H9 (cell line): ENCODE measurements at places on chromosomes 7 and 10.

GRCh38 chr7:3634396-3634795 is 333.3 kb downstream of the SDK1 start:
- DNase-seq, result no peak

GRCh38 chr10:1064964-1065247 is 8.7 kb downstream of the WDR37 start:
- DNase-seq, result no peak

DNA sequence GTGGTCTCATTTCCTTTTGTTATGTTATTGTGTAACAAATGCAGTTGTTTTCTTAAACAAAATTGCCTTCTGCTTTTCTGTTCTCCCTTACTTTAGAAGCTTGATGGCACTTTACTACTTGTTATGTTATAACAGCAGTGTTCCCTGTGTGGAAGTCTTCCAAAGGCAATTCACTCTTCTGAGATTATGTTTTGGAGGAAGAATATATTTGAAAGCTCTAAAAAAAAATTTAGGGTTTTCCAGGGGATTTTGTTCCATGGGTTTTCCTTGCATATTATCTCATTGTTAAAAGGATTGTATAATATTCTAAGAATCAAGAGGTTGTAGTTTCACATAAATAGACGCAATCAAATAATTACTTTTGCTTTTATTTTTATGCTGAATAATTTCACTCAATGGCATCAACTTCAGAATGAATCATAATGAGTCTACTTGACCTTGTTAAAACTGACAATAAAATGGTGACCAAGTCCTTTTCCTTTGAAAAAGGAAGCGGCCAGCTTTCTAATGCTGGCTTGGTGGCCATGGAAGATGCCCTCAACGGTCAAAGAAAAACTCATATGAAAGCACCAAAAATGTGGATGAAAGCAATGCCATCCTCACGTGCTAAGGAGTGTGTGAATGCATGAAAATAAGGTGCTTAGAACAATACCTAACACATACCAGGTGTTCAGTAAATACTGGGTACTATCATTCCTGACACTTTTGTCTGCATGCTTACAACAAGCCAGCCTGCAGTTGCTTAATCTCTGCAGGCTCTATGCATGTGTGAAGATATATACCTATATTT is 92.4 kb upstream of the KLF6 start:
- DNase-seq, result no peak

GRCh38 chr10:14507176-14507575 is 176.5 kb upstream of the FRMD4A start:
- no peak for DNase-seq

- no peak for DNase-seq
Observed at GRCh38 chr7:27314111-27314510, 71.5 kb downstream of the EVX1 start.

DNA sequence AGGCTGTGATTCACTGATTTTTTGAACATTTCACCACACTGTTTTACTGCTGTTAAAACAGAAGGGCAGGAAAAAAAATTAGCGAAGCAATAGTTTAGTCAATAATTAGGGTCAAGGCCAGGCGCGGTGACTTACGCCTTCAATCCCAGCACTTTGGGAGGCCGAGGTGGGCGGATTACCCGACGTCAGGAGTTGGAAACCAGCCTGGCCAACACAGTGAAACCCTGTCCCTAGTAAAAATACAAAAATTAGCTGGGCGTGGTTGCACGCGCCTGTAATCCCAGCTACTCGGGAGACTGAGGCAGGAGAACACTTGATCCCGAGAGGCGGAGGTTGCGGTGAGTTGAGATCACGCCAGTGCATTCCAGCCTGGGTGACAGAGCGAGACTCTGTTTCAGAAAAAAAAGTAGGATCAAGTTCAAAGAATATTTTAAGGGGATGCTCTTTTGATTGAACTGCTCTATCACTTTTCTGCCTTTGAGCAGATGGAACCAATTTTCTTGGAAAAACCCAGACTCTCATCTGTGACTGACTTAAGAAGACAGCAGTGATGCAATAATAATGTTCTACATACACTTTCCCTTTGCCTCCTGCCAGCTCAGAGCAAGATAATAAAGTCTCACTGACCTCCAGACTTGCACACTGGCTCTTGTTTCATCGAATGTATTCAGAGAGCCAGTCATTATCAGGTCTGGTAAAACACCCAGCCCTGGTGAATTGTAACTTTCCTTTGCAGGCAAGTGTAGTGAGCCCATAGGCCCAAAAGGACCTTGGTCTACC is 1.6 kb upstream of the PPA1 start:
- no peak for DNase-seq

- no peak for DNase-seq
Observed at GRCh38 chr10:110574420-110574819, 6.9 kb downstream of the SMC3 start.

- DNase-seq, result no peak
Observed at GRCh38 chr10:24851629-24852028, 100.8 kb downstream of the PRTFDC1 start.

- no peak for DNase-seq
Observed at GRCh38 chr10:93514521-93514920, 18.1 kb downstream of the CEP55 start.

DNA sequence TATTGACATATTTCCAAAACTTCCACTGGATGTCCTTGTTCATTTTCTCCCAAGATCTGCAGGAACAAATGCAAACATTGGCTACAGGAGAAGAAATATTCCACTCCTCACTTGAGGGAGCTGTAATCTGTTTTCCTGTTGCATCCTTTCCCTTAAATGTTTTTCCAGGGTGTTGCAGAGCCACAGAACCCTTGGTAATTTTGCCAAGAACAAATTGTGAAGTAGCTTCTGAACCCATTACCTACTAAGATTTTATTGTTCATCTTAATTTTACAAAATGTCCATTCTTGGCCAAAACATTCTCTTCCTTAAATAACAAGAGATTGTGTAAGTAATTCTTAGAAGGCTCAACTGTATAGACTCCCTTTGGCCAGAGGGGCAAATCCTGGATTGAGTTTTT is 177.0 kb downstream of the GNAT3 start:
- DNase-seq, result no peak

GRCh38 chr7:71775648-71776047 is 636.5 kb downstream of the CALN1 start:
- DNase-seq, result no peak

GRCh38 chr10:91796331-91797047 is 1.7 kb upstream of the TNKS2 start:
- peak; percentile 66 for DNase-seq

- DNase-seq, result no peak
Observed at GRCh38 chr10:66777665-66778064, 148.2 kb upstream of the LRRTM3 start.

GRCh38 chr10:49164559-49165188 is 23.5 kb downstream of the TMEM273 start:
- peak; percentile 80 for DNase-seq

DNA sequence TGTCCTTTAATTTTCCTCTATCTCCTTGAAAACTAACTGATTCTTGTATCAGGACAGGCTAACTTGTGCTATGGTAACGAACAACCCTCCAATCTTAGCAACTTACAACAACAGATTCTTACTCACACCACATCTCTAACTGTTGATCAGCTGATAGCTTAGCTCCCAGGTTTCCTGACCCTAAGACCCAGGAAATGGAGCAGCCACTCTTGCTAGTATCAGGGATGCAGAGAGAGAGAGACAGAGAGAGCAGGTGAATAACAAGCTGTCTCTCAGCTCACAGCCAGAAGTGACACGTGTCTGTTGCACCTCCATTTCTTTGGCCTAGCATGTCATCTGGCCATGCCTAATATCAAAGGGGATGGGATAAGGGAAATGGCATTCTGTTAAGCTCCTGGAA is 1289.0 kb upstream of the AUTS2 start:
- no peak for DNase-seq

- DNase-seq, result peak; percentile 80
Observed at GRCh38 chr10:72319416-72320254, 35.1 kb downstream of the DNAJB12 start.

GRCh38 chr7:17105701-17106100 is 192.8 kb upstream of the AHR start:
- DNase-seq, result no peak
